ENCODE measurements at places on chromosomes 12 and 14.

DNA sequence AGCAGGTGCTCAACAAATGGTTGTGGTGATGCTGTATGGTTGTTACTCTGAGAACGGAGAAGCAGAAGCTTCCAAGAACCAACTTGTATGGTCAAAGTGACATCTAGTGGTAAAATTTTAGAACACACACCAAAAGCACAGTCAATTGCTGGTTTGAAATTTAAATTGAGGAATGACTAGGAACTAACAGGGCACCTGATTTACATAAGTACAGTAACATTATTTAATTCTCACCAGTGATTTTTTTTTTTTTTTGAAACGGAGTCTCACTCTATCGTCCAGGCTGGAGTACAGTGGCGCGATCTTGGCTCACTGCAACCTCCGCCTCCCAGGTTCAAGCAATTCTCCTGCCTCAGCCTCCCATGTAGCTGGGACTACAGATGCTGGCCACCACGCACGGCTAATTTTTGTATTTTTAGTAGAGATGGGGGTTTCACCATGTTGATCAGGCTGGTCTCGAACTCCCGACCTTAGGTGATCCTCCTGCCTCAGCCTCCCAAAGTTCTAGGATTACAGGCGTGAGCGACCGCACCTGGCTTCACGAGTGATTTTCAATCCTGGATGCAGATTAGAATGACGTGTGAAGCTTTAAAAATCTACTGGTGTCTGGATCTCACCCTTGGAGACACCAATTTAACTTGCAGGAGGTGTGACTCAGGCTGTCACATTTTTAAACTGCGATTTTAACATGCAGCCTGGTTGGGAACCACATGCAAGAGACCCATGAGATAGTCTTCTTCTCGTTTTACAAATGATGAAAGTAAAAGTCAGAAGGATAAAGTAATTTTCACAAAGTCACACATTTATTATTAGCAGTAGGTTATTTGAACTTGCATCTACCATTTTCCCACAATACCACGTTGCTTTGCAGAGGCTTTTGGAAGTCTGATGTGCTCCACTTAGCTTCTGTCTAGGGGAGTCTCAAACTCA, 14.1 kb upstream of the NUMB start:
- no peak for DNase-seq

DNA sequence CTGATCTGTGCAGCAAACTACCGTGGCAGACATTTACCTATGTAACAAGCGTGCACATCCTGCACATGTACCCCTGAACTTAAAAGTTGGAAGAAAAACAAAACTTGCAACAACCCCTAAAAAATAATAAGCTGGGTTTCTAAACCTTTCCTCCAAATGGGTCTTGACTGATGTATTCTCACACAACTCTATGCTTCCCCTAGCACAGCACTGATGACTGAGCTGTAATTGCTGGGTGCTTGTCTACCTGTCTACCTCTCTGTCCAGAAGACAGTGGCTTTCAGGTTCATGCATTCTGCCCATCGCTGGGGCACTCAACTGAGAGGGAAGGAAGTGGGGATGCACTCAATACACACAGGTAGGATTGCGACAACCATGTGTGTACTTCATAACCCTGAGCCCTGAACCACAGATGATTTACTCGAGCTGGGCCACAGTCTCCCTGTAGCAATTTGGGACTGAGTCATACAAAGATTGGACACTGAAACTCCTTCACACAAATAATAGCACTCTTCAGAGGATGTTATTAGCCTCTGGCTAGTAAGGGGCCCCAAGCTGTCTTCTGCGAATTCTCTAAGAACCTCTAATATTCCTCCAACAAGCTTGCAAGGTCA, 44.8 kb upstream of the TMPO start:
- DNase-seq, result no peak

GRCh38 chr12:67457136-67457535, 188.0 kb downstream of the CAND1 start:
- no peak for DNase-seq

GRCh38 chr12:52992699-52993557, 13.3 kb upstream of the EIF4B start:
- DNase-seq, result no peak

- no peak for DNase-seq
Observed at GRCh38 chr14:76781648-76782051, 20.4 kb downstream of the VASH1 start.

DNA sequence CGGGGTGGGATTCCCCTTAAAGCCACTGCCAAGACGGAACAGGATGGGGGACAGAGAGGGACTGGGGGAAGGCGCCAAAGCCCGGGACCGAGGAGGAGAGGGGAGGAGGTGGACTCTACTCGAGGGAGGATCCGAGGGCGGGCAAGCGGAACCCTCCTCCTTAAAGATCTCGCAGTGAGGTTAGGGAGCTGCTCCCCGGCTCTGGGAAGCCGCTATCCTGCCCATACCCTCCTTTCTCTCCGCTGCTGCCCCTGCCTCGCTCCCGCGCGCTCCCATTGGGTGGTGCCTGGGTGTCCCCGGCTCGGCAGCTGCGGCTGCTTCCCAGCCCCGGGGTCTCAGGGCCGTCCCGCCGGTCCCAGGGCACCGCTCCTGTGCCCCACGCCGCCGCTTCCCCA, 16.4 kb downstream of the KRT18 start:
- no peak for DNase-seq

DNA sequence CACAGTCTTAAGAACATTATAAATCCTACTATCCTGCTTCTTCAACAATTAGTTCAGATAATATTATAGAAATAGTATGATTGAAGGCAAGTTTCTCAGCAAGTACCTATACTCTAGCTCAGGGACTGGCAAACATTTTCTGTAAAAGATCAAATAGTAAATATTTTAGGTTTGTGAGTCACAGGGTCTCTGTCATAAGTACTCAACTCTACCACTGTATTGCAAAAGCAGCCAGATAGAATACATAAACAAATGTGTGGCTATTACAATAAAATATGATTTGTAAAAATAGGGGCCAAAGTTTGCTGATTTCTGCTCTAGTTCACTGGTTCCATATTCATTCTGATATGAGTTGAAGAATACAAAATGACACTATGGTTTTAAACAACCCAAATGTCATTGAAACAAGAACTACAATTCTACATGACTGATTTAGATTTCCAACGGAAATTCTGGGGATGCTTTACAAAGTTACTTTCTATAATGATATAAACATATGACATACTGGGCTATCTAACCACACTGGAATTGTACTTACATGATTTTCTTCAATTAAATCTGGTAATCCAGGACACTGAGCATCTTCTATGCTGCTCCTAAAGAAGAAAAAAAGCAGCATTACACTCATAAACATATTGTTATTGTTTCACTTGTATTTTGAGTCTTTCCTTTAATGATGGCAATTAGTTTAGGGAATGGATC, 23.2 kb downstream of the LGALS3 start:
- DNase-seq, result no peak

DNA sequence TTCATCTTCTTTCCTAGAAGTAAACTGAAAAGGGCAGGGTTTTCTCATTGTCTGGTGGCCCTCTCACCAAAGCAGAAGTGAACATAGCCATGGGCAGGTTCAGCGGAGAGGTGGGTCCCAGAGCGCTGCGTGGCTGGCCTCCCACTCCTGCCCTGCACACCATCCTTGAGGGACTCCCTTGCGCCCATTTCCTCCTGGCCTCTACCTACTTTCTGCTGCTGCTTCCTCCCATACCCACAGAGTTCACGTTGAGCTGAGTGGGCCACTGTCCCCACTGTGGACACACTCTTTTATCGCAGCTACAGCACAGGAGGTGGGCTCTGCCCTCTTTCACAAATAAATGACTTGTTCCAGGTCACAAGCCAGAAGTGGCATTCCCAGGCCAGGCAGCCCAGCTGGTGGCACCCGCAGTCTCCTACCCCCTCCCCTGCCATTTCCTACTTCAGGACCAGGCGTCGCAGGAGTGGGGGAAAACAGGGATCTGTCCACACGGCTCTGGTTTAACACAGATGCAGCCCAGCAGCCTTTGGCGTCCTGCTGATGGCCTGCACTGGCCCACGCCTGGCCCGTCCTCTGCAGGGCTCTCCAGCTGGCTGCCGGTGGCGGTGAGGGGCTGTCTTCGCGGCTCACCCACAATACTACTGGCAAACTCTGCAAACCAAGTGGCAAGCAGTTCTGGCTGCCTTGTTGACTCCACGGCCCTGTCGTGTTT, 4.9 kb downstream of the SIVA1 start:
- DNase-seq, result no peak

DNA sequence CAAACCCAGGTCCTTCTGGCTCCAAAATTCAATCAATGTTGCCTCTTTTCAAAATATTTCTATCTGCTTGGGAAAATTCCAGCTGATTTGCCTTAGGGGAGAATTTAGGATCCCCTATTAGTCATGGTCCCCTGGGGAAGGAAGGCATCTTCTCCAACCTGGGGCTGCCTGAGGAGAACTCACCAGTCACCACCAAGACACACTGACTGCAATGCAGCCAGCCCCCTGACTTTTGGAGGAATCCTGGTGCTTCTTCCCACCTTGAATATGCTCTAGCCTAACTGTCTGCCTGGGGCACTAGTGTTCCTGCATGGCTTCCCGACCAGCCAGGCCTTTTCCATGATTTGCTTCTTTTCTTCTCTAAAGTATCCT, 71.8 kb upstream of the BCL2L14 start:
- DNase-seq, result no peak

DNA sequence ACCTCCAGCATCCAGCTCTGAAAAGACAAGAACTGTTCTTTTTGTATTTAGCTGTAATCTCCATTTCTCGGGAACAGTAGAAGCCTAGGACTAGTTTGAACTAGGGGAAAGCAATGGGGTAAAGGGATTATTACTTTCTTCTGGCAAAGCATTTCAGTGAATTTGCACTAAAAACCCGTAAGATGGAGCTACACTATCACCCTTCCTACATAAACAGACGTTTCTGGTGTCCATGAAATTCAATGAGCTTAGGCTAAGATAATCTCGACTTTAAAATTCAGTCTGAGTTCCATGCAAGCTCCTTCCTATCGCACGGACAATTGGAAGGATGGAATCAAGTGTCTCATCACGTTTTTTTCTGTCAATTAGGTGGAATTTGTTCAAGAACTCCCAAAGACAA, 24.0 kb downstream of the ACSM4 start:
- no peak for DNase-seq

DNA sequence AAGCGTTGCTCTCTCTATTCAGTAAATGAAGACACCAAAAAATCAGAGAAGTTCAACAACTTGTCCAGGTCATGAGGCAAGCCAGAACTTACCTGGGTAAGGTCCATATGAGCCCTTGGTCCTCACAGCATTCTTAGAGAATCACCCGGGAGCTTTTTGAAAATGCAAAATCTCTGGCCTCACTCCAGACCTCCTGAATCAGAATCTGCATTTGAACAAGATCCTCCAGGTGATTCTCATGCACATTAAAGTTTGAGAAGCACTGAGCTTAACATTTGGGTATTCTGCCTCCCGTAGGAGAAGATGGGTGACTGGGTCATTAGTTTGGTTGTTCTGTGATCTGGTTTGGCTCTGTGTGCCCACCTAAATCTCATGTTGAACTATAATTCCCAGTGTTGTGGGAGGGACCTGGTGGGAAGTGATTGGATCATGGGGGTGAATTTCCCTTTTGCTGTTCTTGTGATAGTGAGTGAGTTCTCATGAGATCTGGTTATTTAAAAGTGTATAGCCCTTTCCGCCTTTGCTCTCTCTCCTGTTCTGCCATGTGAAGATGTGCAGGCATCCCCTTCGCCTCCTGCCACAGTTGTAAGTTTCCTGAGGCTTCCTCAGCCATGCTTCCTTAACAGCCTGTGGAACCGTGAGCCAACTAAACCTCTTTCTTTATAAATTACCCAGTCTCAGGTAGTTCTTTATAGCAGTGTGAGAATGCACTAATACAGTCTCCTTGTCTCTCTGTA, 221.2 kb downstream of the RAD51B start:
- no peak for DNase-seq

DNA sequence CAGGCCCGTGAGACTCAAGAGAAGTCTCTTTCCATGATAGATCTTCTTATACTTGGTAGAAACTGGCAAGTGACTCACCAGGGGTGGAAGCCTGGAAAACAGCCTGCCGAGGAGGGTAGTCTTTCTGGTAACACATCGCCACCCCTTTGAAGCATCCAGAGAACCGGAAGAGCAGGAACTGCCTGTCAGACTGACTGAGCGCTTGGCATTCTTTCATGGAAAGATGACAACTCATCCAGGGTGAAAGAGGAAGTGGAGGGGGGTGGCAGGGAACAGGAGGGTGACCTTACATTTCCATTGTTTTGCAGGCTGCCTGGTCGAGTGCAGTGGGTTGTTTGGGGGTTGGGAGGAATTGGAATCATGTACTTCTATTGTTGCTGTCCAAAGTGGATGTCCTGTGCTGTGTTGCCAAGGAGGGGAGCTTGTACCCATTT, 34.5 kb downstream of the PRKCH start:
- peak; percentile 34 for DNase-seq

DNA sequence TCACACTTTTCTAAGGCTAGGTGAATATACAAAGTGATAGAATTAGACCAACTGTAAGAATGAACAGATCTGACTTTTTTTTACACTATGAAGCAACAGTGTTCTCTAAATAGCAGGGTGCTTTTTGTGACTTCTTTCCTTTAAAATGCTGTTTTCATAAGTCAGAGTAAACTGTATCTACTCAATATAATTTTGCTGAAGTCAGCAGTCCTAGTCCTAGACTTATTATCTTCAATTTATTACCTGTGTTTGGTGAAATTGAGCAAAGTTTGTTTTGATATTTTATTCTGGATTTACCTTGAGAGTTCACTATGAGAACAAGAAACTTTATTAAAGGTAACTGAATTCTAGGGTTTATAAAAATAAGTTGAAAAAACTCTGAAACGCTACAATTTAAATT, 651.3 kb upstream of the MIS18BP1 start:
- DNase-seq, result no peak

- no peak for DNase-seq
Observed at GRCh38 chr14:92726135-92726932, 22.1 kb downstream of the LGMN start.

DNA sequence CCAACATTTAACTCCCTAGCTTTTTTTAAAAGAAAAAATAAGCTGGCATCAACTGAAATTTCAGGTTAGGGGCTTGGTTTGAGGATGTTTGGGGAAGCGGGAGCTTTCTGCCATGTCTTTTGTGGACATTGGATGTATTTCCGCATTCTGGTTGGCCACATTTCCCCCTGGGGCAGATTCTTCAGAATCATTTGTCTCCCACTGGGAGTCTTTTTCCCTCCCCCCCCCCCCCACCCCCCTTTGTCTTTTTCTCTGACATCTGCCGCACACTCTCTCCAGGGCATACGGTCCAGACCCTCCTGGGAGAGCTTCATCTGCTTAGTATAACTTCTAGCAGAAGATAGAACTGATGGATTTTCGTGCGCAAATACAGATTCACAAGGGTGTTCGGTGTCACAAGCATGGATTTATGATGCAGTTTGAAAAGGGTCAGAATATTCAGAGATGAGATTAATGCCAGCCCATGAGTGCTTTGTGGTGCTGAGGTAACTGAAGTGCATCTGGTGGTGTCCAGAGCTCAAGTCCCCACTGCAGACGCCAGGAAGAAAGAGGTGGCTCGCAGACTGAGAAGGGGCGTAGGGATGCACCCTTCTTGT, 40.2 kb downstream of the ETV6 start:
- no peak for DNase-seq

DNA sequence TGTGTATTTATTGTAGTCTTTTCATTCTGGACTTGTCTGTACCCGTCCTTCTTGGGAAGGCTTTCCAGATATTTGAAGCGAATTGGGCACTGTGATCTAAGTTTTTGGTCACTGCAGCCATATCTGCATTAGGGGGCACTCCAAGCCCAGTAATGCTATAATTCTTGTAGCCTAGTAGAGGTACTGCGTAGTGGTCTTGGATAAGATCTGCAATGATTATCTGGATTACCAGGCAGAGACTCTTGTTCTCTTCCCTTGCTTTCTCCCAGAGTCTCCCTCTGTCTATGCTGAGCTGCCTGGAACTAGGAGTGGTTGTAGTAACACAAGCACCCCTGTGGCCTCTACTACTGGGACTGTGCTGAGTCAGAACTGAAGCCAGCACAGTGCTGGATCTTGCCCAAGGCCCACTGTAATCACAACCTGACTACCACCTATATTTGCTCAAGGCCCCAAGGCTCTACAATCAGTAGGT, 30.0 kb downstream of the SLC38A2 start:
- DNase-seq, result no peak
